Sciatic nerve (tissue), 2 donors: ENCODE measurements at places on chromosomes 16 and 17. TPM values are rescaled to one million over a fixed set of nuclear protein-coding genes. Genes with fewer than 3 reads are reported as not detected.

GRCh38 chr17:42387661-42388380, 421 bp downstream of the STAT3 start:
- peak; percentile 75 for DNase-seq

- DNase-seq: peak; percentile 89
These were observed 38.1 kb downstream of the SOST start for GRCh38 chr17:43720311-43721060.

DNA sequence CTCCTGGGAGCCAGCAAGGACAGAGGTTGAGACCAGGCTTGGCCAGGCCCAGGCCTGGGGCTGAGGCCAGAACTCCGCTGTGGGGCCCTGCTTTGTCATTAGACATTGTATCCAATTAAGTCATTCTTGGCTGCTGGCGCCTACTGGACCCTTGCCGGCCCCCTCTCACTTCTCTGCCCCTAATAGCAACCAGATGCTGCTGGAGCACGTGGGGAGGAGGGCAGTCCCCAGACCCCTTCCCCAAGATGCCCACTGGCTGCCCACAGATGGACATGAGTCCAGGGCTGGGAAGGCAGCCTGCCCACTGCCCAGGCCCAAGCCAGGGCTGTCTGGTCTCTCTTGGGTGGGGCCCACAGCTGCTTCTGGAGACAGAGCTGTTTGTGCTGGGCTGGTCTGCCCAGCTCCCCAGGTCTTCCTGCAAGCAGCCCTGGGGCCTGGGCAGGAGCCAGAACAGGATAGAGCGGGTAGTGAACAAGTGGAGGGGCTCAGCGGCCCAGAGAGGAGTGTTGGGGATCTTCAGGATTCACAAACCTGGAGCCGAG, 7.8 kb downstream of the PLXDC1 start:
- DNase-seq: peak; percentile 85

GRCh38 chr16:2088759-2089358, 41.1 kb downstream of the TSC2 start:
- DNase-seq: no peak

LDAF1 gene
- 29.7 TPM for total RNA-seq

MYO15B gene
- total RNA-seq: 336 TPM

RAB11FIP4 gene
- 7.6 TPM for total RNA-seq
